CD8-positive, alpha-beta T cell (primary cell): ENCODE measurements at places on chromosomes 2 and 18. TPM values are rescaled to one million over a fixed set of nuclear protein-coding genes. Genes with fewer than 3 reads are reported as not detected.

DNA sequence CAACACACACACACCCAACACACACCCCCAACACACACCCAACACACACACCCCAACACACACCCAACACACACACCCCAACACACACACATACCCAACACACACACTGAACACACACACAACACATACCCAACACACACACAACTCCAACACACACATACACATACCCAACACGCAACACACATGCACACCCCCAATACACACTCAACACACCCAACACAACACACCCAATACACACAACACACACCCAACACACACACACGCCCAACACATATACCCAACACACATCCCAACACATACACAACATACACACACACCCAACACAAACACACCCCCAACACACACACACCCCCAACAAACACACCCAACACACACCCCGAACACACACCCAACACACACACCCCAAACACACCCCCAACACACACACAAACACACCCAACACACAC lies 8.2 kb upstream of the STK25 start:
- DNase-seq = no peak

DNA sequence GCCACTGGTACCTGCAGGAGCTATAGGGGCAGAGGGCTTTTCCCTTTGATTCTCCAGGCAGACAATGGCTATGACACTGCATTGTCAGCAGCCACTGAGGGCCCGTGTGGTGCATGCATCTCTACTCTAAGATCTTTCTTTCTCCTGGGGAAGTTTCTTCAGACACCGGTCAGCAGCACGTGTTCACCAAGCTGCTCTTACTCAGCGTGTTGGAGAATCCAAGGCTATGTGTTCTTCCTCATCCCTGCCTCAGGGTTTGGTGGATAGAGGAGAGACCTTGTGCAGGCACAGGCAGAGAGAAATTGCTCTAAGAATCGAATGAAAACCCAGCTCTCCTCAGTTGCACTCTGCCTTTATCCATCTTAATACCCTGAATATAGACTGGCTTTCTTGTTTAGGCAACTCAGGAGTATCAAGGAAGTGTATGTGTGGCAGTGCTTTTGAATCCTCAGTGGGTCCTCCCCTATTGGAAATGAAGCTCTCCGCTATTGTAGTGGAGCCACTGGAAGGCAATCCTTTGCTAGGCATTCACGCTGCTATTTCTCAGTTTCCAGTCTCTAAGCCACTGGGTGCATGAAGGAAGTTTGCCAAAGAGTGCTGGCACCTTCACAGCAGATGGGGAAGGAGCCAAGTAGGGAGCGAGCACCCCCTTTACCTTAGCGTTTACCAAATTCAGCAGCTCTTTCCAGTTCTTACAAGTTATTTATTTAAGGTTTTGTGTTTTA lies 86.9 kb upstream of the EML6 start:
- DNase-seq = no peak

GRCh38 chr18:22167471-22168241 lies 1.7 kb upstream of the GATA6 start:
- no peak for DNase-seq

GRCh38 chr2:187549193-187549592 lies 5.0 kb downstream of the TFPI start:
- no peak for DNase-seq

DNA sequence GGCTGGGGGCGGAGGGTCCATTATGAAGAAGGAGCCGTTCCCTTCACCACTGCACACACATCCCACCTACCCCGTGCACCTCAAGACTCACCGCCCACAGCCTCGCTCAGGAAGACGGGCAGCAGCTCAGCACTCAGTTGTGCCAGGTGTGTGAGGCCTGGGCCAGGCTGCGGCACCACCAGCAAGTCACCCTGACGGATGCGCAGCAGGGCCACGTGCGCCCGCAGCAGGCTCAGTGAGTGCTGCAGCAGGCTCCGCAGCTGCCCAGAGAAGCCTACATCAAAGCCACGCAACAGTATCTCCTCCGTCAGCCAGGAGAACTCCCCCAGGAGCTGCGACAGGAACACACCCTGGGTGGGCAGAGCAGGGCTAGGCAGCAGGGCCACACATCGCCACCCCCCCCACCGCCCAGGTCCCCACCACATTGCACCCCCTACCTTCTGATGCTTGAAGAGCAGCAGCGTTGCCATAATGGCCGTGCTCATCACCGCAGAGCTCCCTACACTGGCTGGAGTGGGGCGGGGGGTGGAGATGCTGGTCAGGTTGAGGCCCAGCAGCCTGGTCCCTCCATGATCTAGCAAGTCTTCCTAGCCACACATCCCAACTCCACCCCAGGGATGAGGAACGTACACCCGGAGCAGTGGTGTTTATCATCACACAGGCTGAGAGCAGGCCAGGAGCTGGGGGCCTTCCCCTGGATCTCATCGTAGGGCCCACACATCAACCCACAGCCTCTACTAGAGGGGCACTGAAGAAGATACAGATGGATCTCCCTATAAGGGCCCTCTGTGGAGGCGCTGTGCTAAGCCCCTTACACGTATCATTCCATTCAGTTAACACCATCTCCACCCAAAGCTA lies 10.2 kb downstream of the GPAT2 start:
- DNase-seq = peak; percentile 3

The ACADL gene
- not detected for total RNA-seq

The CXCR4 gene
- 2,188 TPM for total RNA-seq

The RMC1 gene
- total RNA-seq = 62.2 TPM

The DUSP2 gene
- total RNA-seq = 1,304 TPM
